ENCODE measurements at places on chromosomes 1 and 21. TPM values are rescaled to one million over a fixed set of nuclear protein-coding genes. Genes with fewer than 3 reads are reported as not detected.

Gene NUP210L
- 0.18 TPM for total RNA-seq

Gene LRRC39
- total RNA-seq: 17.3 TPM

Gene NR5A2
- total RNA-seq: not detected

Gene ERICH3
- 0.14 TPM for total RNA-seq

Gene ZFP69B
- total RNA-seq: 2.7 TPM

Gene OR10K2
- not detected for total RNA-seq

DNA sequence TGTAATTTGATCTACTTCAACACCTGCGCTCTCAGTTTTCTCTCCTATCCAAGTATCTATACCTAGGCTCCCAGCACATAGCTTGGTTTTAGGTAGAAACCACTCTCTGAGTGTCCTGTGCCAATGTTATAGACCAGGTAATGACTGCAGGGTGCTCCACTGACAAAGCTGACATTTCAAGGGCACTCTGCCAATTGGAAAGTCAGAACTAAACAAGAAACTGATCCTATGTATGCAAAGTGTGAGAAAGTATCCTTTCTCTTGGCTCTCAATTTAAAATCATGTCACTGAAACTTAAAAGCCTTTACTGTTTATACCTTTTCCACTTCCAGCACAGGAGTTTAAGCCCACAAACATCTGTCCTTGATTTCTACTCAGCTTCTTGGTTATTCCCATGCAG lies 45.0 kb upstream of the AIM2 start:
- no peaks in the 10 kb centered on the region for H3K4me1 ChIP-seq
- DNase-seq: no peak
- no peak overlapping the region for H3K27ac ChIP-seq
- no peaks in the 10 kb centered on the region for H3K27me3 ChIP-seq

- no peak overlapping the region for H3K27ac ChIP-seq
- no peaks in the 10 kb centered on the region for H3K27me3 ChIP-seq
- no peak for DNase-seq
These were observed 81.0 kb upstream of the CD55 start for GRCh38 chr1:207240325-207241101.

GRCh38 chr1:94927405-94928175 lies 680 bp upstream of the CNN3 start:
- H3K4me1 ChIP-seq: peaks cover 32% of the 10 kb centered on the region
- H3K27me3 ChIP-seq: no peaks in the 10 kb centered on the region
- H3K27ac ChIP-seq: peak overlapping the region; percentile 99
- peak overlapping the region; percentile 82 for H3K4me3 ChIP-seq
- DNase-seq: peak; percentile 54

DNA sequence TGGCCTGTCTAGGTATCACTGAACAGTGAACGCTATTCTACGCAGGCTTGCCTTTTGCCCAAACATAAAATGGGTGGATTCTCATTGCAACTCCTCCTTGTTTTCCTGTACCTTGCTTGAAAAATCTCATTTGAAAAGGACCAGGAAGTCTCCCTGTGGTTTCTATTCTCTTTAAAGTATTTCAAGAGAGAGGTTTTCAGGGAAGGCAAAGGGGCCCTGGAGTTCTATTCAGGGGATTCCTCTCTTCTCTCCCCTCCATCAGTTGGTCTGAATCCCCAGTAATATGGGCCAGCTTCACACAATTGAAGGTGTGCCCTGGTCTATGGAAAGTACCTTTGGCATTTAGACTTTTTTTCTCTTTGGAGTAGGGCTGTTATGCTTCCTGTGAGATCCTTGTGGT lies 311.3 kb downstream of the RGS7 start:
- no peak for DNase-seq
- no peaks in the 10 kb centered on the region for H3K36me3 ChIP-seq
- no peak overlapping the region for H3K4me3 ChIP-seq
- no peaks in the 10 kb centered on the region for H3K27me3 ChIP-seq
- H3K4me1 ChIP-seq: no peaks in the 10 kb centered on the region

GRCh38 chr1:222642468-222642867 lies 24.6 kb downstream of the MIA3 start:
- DNase-seq: no peak
- peaks cover 24% of the 10 kb centered on the region for H3K36me3 ChIP-seq

GRCh38 chr1:81114191-81114590 lies 686.5 kb upstream of the ADGRL2 start:
- H3K4me1 ChIP-seq: no peaks in the 10 kb centered on the region
- H3K4me3 ChIP-seq: no peak overlapping the region
- H3K36me3 ChIP-seq: no peaks in the 10 kb centered on the region

DNA sequence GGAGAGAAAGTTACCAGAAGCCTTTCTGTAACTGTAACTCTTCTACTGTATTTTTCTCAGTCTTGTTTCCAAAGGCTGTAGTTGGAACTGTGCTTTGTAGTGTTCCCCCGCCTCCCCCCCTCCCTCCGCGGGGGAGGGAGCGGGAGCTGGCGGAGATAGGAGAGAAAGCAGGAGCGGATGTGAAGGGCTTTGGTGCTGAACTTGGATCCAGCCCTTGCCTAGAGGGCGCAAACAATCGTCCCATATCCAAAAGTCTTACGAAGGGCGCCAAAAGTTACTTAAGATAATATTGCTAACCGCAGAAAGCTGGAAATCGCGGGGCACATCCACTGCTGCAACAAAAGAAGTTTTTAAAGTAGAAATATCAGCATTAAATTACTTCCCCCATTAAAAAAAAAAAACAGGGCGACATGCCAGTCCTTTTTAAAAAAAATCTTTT lies 2.4 kb upstream of the NFIA start:
- H3K27me3 ChIP-seq: peaks cover 13% of the 10 kb centered on the region
- peaks cover 45% of the 10 kb centered on the region for H3K4me1 ChIP-seq
- peak; percentile 98 for DNase-seq

GRCh38 chr21:35326677-35327076 lies 277.6 kb upstream of the RUNX1 start:
- no peaks in the 10 kb centered on the region for H3K4me1 ChIP-seq
- DNase-seq: no peak
- H3K27me3 ChIP-seq: peaks cover 85% of the 10 kb centered on the region
- H3K4me3 ChIP-seq: no peak overlapping the region

DNA sequence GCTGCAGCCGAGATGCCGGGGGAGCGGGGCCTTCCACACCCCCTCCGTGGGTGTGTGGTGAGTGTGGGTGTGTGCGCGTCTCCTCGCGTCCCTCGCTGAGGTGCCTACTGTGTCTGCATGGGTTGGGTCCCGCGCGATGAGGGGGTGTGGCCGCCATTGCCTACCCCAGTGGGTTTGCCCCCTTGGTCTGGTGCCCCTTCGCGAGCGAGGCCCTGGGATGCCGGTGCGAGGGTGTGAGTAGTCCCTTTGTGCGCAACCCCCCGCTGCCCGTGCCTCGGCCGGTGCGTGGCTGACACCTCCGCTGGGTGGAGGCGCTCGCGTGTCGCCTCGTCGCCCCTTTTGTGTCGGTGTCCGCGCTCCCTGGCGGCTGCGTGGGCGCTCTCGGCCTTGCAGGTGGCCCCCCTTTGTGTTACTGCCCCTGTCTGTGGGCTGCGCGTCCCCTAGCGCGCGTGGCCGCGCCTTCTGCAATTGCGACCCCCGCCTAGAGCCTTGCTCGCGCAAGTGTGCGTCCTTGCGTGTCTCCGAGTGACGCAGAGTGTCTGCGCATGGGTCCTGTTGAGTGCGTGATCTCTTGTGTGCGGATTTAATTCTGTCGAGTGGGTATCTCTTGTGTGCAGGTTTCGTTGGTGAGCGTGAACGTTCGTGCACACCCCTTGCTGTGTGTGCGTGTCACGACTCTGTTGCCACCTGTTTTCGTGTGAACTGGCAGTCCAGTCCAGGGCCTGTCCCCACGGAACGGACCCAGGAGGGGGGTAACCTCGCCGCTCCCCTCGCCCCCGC lies 553 bp downstream of the TTC3 start:
- no peaks in the 10 kb centered on the region for H3K36me3 ChIP-seq
- peak overlapping the region; percentile 76 for H3K27ac ChIP-seq
- peak; percentile 28 for DNase-seq

- H3K4me3 ChIP-seq: no peak overlapping the region
- no peaks in the 10 kb centered on the region for H3K36me3 ChIP-seq
- DNase-seq: no peak
- H3K27me3 ChIP-seq: no peaks in the 10 kb centered on the region
These were observed 322.6 kb upstream of the AJAP1 start for GRCh38 chr1:4331767-4332163.

GRCh38 chr1:207814469-207814868 lies 62.6 kb downstream of the CD46 start:
- H3K36me3 ChIP-seq: no peaks in the 10 kb centered on the region
- DNase-seq: no peak
- H3K27ac ChIP-seq: no peak overlapping the region
- H3K4me1 ChIP-seq: peaks cover 7% of the 10 kb centered on the region
- no peak overlapping the region for H3K4me3 ChIP-seq

- no peak overlapping the region for H3K27ac ChIP-seq
- no peaks in the 10 kb centered on the region for H3K36me3 ChIP-seq
- no peaks in the 10 kb centered on the region for H3K27me3 ChIP-seq
- no peak for DNase-seq
- H3K4me3 ChIP-seq: no peak overlapping the region
- peaks cover 20% of the 10 kb centered on the region for H3K4me1 ChIP-seq
These were observed 606.1 kb upstream of the USP24 start for GRCh38 chr1:55821234-55821633.
